GM13976 (cell line): ENCODE measurements at places on chromosomes 1 and 21.

GRCh38 chr1:152513081-152513480, 1.2 kb upstream of the CRCT1 start:
- DNase-seq = no peak

- DNase-seq = peak; percentile 37
These were observed 283.1 kb downstream of the LMX1A start for GRCh38 chr1:165073185-165074007.

GRCh38 chr1:11522400-11523235, 43.7 kb downstream of the DISP3 start:
- no peak for DNase-seq

DNA sequence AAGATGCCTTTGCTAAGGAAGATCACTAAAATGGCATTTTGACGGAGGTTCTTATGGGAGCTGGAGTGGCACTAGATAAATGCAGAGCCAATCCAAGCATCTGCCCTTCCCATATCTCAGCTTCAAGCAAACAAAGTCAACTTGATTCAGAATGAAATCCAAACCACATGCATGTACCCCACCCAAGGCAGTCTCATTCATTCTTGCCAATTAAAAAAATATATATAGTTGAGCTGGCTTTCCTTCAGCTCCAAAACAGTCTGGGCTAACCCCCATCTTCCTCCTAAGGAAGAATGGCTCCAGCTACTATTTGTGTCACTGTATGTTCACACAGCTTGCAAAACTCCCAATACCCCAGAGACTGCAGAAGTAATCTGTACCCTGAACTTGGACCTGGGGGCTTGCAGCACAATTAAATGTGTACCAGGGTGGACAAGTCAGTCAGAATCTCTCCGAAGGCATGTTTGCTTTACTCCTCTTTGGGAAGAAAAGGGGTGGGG, 35.4 kb downstream of the GPR3 start:
- no peak for DNase-seq
